CD8-positive, alpha-beta memory T cell (primary cell): ENCODE measurements at places on chromosomes 2 and 18.

DNA sequence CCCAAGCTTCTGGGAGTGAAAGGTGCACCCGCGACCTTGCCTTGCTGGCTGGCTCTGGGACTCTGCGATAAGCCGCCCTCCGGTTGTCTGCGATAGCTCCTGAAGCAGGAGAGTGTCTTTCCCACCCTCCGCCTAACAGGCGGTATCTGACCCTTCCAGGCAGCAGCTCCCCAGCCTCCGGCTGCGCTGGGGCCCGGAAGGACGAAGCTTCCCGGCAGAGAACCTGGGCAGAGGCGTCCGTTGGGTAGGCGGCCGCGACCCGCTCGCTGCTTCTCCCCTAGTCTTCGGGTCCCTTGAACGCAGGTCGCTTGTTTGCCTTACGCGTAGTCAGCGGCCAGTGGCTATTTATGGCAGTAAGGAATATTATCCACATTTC is 446 bp upstream of the RHBDD1 start:
- peaks cover 50% of the 10 kb centered on the region for H3K4me1 ChIP-seq
- H3K36me3 ChIP-seq = no peaks in the 10 kb centered on the region
- no peak for DNase-seq
- peak overlapping the region; percentile 85 for H3K4me3 ChIP-seq
- H3K27me3 ChIP-seq = no peaks in the 10 kb centered on the region

DNA sequence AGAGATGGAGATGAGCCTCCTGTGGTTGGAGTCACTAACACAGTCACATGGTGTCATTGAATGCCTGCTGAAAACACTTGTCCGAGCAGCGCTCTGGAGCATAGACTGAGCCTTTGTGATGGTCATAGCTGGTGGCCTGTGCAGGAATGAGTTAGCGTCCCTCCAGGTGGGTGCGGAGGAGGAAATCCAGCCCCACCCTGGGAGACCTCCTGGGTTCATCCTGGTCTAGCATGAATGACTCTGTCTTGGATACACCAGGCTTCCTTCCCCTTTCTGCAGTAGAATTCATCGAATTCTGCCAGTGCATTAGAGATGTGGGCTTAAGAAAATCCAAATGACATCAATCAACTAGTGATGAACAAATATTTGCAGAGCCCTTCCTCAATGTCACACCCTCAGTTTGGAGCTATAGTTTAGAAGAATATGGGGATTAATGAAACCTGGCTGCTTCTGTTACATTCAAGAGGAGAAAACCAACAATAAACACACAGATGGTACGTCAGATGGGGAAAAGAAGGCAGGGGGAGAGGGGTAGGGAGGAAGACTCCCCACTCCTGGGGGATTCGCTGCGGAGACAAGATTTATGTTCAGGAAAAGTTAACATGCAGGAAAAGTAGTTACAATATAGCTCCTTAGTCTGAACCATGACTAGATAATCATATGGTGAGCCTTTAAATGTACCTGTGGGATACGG is 136.7 kb downstream of the DDX1 start:
- H3K27me3 ChIP-seq = no peaks in the 10 kb centered on the region
- no peaks in the 10 kb centered on the region for H3K4me1 ChIP-seq
- no peaks in the 10 kb centered on the region for H3K36me3 ChIP-seq
- DNase-seq = no peak
- no peak overlapping the region for H3K27ac ChIP-seq
- H3K4me3 ChIP-seq = no peak overlapping the region

DNA sequence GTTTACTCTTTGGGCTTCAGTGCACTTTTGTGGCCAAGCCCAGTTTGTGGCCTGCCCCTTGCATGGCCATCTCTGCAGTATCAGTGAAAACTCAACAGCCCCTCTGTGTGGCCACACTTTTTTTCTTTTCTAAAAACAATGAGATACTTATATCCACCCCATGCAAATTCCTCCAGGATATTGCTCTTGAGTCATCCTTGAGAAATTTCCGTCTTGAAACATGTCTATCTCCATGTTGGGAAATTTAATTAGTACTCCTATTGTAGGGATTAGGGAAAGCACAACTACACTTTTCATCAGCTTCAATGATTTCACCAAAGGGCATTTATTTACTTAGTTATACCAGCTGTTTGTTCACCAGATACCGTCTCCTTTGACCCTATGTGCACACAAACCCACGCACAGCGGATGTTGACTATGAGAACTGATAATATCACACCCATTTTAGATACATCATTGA is 993.1 kb downstream of the TSN start:
- no peaks in the 10 kb centered on the region for H3K36me3 ChIP-seq
- no peak overlapping the region for H3K27ac ChIP-seq
- H3K4me1 ChIP-seq = no peaks in the 10 kb centered on the region
- H3K27me3 ChIP-seq = no peaks in the 10 kb centered on the region
- no peak overlapping the region for H3K4me3 ChIP-seq
- DNase-seq = no peak

- no peaks in the 10 kb centered on the region for H3K27me3 ChIP-seq
- DNase-seq = no peak
- no peak overlapping the region for H3K4me3 ChIP-seq
- no peak overlapping the region for H3K27ac ChIP-seq
Measured at GRCh38 chr2:99624677-99625076, 134.9 kb upstream of the REV1 start.

- H3K27me3 ChIP-seq = no peaks in the 10 kb centered on the region
- no peak for DNase-seq
- no peak overlapping the region for H3K4me3 ChIP-seq
- no peaks in the 10 kb centered on the region for H3K36me3 ChIP-seq
Measured at GRCh38 chr18:8856769-8857393, 151.5 kb downstream of the MTCL1 start.

- peak overlapping the region; percentile 46 for H3K27ac ChIP-seq
- peaks cover 16% of the 10 kb centered on the region for H3K4me1 ChIP-seq
- no peaks in the 10 kb centered on the region for H3K27me3 ChIP-seq
- H3K4me3 ChIP-seq = peak overlapping the region; percentile 3
Measured at GRCh38 chr2:12451726-12452125, 265.0 kb upstream of the TRIB2 start.

GRCh38 chr2:96832754-96833507 is 10.9 kb downstream of the ANKRD23 start:
- H3K27me3 ChIP-seq = no peaks in the 10 kb centered on the region
- no peaks in the 10 kb centered on the region for H3K4me1 ChIP-seq
- DNase-seq = no peak
- peaks cover 53% of the 10 kb centered on the region for H3K36me3 ChIP-seq

DNA sequence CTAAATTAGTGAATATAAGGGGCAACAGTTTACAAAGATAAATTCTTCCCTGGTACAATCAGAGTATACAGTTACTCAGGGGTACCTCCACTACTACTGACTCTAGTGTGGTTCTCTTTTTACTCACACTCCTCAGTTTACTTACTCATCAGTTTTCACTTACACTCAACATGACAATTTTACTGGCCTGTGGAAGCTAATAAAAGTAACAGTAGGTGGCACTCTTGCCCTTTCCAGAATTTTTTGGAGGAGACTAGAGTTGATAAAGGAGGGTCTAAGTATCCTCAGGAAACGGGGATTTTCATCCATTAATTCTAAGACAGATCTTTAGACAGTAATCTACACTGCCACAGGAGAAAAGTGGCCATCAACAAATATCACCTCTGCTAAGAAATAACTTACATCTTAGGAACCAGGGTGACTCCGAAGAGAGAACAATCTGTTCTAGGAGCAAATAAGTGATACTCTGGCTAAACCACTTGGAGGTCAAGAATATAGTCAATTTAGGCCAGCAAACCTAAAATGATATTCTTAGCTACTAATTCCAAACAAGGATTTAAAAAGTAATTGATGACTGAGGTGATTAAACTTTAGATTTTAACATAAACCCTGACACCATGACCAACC is 61.3 kb downstream of the ATL2 start:
- peak; percentile 14 for DNase-seq
- no peak overlapping the region for H3K27ac ChIP-seq
- peaks cover 18% of the 10 kb centered on the region for H3K36me3 ChIP-seq
- no peaks in the 10 kb centered on the region for H3K27me3 ChIP-seq

GRCh38 chr18:78692105-78692504 is 287.5 kb upstream of the SALL3 start:
- no peak for DNase-seq
- no peak overlapping the region for H3K27ac ChIP-seq
- H3K4me3 ChIP-seq = no peak overlapping the region
- no peaks in the 10 kb centered on the region for H3K27me3 ChIP-seq
- H3K36me3 ChIP-seq = no peaks in the 10 kb centered on the region
- no peaks in the 10 kb centered on the region for H3K4me1 ChIP-seq

GRCh38 chr2:12014088-12014960 is 267.9 kb downstream of the LPIN1 start:
- peaks cover 7% of the 10 kb centered on the region for H3K27me3 ChIP-seq
- no peaks in the 10 kb centered on the region for H3K4me1 ChIP-seq
- no peak for DNase-seq
- no peak overlapping the region for H3K27ac ChIP-seq

DNA sequence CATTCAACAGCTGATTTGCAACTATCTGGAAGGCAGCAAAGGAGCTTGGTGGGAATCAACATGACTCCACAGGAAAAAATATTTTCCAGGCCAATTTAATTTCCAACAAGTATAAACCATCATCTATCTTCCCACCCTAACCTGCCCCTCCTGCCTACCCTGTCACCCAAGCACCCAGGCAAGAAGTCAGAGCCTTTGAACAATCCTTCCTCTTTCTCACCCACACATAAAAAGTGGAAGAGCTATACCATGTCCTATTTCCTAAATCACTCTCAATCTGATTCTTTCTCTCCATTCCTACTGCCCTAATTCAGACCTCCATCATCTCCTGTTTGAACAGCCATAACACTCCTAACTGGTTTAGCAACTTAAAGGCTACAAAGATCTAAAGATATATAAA is 12.7 kb downstream of the SPIRE1 start:
- H3K27ac ChIP-seq = no peak overlapping the region
- no peaks in the 10 kb centered on the region for H3K36me3 ChIP-seq
- DNase-seq = no peak
- H3K4me1 ChIP-seq = no peaks in the 10 kb centered on the region
- H3K4me3 ChIP-seq = no peak overlapping the region

DNA sequence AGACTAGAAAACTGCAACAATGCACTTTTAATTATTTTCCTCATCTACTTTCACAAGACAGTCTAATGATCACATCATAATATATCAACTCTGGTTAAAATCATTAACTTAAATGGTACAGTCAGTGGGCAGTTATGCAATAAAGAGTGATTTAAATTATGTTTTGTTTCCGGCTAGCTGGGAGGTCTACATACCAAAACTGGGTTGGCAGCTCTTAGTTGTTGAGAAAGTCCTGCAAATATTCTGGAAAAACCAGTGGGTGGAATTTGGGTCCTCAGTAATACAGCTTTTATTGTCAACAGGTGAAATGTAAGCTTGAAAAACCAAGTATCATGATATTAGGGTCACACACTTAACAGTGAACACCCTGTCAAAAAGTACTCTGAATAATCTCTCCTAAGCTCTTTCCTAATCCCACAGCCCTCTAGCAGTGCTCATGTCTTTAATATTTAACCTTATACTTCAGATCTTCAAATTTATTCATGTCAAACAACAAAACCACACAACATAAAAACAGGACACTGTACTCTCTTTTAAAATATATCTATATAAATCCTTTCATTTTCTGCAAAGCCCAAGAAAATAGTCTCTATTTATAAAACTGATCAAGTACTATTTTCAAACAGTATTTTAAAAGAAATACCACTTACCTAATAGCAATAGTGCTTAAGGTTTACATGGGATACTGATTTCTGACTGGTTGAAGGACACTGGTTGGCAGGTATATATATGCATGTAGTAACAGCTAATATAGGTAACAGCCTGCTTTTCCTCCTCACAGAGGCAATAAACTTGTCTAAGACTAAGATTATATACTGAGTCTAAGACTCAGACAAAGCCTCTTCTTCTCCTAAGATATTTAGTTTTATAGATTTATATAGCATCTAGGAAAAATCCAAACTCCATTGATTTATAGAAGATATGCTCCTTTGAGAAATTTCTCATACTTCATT is 103.8 kb downstream of the GAREM1 start:
- H3K36me3 ChIP-seq = no peaks in the 10 kb centered on the region
- no peak for DNase-seq
- H3K27me3 ChIP-seq = no peaks in the 10 kb centered on the region
- no peak overlapping the region for H3K27ac ChIP-seq

- H3K36me3 ChIP-seq = no peaks in the 10 kb centered on the region
- H3K27ac ChIP-seq = no peak overlapping the region
- no peak for DNase-seq
- no peaks in the 10 kb centered on the region for H3K4me1 ChIP-seq
- H3K27me3 ChIP-seq = no peaks in the 10 kb centered on the region
Measured at GRCh38 chr18:39942702-39943101, 2012.3 kb upstream of the PIK3C3 start.

DNA sequence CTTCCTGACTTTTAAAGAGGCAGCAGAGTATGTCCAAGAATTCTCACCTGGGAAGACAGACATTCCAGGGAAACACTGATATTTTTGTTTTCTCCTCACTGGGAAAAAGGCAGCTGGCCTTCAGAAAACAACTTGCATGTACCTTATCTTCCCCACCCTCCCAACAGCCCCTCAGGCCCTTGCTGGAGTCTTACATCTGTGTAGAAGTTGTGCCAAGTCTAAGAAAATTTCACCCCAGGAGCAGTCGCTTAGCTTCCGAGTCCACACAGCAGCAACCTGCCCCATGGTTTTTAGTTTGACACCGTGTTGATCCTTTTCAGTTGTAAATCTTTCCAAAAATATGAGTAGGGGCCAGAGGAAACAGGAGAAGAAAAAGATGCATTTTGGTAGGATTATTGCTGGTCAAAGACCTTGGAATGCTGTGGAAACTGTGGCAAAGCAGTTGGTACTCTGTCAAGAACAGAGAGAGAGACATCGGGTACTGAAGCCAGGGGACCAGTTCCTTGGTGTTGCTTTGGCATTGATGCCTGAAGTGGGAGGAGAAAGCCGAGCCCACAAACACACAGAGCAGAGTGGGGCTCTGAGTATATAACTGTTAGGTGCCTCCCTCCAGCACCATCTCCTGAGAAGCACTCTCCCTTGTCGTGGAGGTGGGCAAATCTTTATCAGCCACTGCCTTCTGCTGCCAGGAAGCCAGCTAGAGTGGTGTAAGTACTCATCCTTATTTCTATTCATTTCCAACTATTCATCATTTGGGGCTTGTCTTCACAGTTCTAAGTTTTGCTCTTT is at the start of gene SLC14A1:
Gene SLC14A1 (plus strand): TSS at position 615 of the 789 bp plus-strand sequence. CDS start 6,140 bp downstream, outside the sequence.
- H3K27me3 ChIP-seq = no peaks in the 10 kb centered on the region
- H3K36me3 ChIP-seq = no peaks in the 10 kb centered on the region
- no peak within 1 kb of the TSS for H3K27ac ChIP-seq
- H3K4me3 ChIP-seq = no peak within 1 kb of the TSS
- peaks cover 3% of the 10 kb centered on the region for H3K4me1 ChIP-seq
- DNase-seq = no peak

DNA sequence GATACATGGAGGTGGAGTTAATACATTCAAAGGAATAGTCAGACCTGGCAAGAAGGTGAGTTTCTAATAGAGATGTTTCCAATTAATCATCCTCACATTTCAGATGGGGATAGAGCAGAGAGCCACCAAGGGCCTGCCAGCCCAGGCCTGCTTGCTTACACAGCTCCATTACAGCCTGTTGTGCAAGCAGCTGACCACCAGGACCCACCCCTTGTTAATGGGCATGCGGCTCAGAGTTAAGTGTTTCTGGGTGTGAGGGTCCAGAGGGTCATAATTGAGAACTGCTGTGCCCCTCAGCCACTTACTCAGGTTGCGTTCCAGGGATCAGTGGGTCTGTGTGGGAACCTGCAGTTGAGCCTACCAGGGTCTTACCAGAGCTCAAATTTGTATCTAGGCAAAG is 199.8 kb downstream of the AGPS start:
- H3K36me3 ChIP-seq = no peaks in the 10 kb centered on the region
- DNase-seq = no peak
- no peaks in the 10 kb centered on the region for H3K4me1 ChIP-seq
- no peaks in the 10 kb centered on the region for H3K27me3 ChIP-seq
- no peak overlapping the region for H3K27ac ChIP-seq
- H3K4me3 ChIP-seq = no peak overlapping the region

- no peak overlapping the region for H3K27ac ChIP-seq
- H3K4me1 ChIP-seq = no peaks in the 10 kb centered on the region
- no peaks in the 10 kb centered on the region for H3K27me3 ChIP-seq
- DNase-seq = no peak
- H3K36me3 ChIP-seq = no peaks in the 10 kb centered on the region
Measured at GRCh38 chr2:209473930-209474419, 50.1 kb downstream of the MAP2 start.
